Brain (organoid and tissue), 16 donors: ENCODE measurements at places on chromosomes 4 and X.
A peak's percentile ranks its signal among the peaks of the same experiment; 100 is the strongest.

DNA sequence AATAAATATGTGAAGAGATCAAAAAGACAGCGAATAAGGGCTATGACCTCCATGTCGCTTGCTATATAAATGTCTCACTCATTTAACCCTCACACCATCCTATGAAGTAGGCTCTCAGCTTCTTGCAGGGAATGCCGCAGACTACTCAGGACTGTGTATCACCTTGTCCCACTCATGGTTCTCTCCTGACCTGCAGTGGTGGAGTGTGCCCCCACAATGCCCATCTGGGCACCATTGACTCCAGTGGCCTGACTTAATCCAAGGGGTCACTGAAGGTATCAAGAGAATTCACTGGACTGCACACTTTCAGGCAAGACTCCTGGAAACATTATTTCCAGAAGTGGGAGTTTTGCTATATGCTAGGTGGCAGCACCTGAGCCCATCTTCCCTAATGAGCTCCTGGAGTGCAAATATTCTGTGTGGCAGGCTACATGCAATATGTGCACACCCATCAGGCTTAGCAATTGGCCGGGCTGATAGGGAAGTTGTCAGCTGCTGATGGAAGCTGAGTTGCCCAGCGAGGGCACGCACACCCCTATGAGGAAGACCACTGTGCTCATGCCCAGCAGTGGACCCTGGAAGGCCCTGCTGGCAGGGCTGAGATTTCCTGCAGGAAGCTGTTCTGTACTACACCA is 8.2 kb upstream of the EFNB1 start:
- DNase-seq: no peak

- no peak for DNase-seq
These were observed 70.5 kb upstream of the PRSS48 start for GRCh38 chr4:151206241-151207005.

- DNase-seq: no peak
These were observed 64.6 kb upstream of the ENPP6 start for GRCh38 chr4:184282251-184282713.

- no peak for DNase-seq
These were observed 432.3 kb upstream of the HS3ST1 start for GRCh38 chr4:11860996-11861395.

DNA sequence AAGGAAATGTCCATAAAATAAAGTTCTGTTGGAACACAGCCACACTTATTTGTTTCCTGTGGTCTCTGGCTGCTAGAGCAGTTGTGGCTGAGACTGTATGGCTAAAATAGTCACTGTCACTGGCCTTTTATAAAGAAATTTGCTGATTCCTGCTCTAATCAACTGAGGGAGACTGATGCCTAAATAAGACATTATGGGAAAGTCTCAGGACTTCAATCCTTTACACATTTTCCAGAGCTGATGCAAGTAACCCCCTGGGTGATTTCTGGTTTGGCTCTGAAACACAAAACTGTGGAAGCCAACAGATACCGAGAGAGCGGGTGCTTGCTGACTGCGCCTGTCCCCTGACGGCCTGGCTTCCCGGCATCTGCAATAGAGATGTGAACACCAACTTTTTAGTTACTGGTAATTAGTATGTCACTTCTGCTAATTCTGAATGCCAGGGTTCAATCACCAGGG is 64.0 kb downstream of the POLR2B start:
- no peak for DNase-seq

GRCh38 chr4:100372432-100372831 is 145.4 kb downstream of the EMCN start:
- no peak for DNase-seq

- no peak for DNase-seq
These were observed 118.0 kb upstream of the RPL34 start for GRCh38 chr4:108502356-108502755.

GRCh38 chr4:113635739-113636437 is 125.7 kb downstream of the CAMK2D start:
- DNase-seq: no peak

DNA sequence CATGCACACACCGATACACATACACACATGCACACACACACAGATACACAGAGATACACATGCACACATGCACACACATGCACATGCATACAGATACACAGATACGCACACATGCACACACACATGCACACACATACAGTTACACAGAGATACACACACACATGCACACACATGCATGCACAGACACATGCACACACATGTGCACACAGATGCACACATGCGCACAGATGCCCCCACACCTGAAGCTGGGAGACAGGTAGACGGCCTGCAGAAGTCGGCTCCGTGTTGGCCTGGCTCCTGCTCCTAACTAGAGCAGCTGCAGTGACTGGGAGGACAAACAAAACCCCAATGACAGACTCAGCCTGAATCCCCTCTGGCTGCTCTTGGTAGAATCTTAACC is 46.8 kb downstream of the PSAPL1 start:
- no peak for DNase-seq

DNA sequence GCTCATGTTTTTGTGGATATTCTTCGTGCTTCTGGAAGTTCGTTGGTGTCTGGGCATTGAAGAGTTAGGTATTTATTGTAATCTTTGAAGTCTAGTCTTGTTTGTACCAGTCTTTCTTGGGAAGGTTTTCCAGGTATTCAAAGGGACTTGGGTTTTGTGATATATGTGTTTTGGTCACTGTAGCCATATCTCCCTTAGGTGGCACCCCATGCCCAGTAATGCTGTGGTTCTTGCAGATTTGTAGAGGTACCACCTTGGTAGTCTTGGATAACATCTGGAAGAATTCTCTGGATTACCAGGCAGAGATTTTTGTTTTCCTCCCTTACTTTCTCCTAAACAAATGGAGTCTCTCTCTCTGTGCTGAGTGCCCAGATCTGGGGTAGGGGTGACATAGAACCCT is 184.1 kb downstream of the TEX13C start:
- DNase-seq: no peak

- DNase-seq: no peak
These were observed 294.5 kb downstream of the PDGFC start for GRCh38 chr4:156677131-156677531.

GRCh38 chr4:66840178-66840577 is 705.1 kb downstream of the CENPC start:
- DNase-seq: no peak

DNA sequence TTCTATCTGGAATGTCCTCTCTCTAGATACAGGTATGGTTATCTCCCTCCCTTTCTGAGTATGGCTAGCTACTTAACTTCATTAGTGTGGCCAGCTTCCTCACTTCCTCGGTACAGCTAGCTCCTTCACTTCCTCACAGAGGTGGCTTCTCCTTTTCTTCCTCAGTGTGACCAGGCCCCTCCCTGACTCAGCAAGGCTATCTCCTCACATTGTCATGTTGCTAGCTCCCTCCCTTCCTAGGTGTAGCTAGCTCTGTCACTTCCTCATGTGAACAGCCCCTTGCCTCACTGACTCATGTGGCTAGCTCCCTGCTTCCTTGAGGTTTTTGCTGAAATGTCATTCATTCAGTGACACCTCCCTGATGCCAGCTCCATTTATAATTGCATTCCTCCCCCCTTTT is 67.3 kb upstream of the DDIT4L start:
- no peak for DNase-seq

GRCh38 chr4:16977081-16977480 is 78.6 kb upstream of the LDB2 start:
- DNase-seq: no peak

- no peak for DNase-seq
These were observed 1.7 kb downstream of the CTBP1 start for GRCh38 chr4:1246901-1247863.

DNA sequence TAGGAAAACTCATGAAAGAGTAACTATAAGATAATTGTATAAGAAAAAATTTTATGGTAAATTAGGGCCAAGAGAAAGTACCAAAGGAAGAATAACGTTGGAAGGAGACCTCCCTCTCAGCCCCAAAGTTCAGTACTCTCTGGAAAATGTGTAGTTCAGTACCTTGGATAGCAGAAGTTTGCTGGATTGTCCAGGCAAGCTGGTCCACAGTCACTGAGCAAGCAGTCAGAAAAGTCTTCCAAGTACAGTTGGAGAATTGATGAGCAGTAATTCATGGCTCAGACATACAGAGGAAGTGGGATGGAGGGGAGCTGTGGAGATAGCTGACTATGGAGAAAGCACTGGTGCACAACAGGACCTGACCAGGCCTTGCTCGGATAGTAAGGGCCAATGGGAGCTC is 598.2 kb upstream of the NDST4 start:
- no peak for DNase-seq

GRCh38 chr4:1510931-1511330 is 104.7 kb upstream of the NKX1-1 start:
- DNase-seq: no peak

GRCh38 chr4:154348657-154349056 is 142.9 kb downstream of the DCHS2 start:
- no peak for DNase-seq

GRCh38 chr4:1180663-1181062 is 8.3 kb upstream of the SPON2 start:
- DNase-seq: no peak

GRCh38 chr4:52868133-52868532 is 6.0 kb downstream of the RASL11B start:
- DNase-seq: no peak

- DNase-seq: no peak
These were observed 48.0 kb upstream of the MAP3K15 start for GRCh38 chrX:19563327-19563726.

DNA sequence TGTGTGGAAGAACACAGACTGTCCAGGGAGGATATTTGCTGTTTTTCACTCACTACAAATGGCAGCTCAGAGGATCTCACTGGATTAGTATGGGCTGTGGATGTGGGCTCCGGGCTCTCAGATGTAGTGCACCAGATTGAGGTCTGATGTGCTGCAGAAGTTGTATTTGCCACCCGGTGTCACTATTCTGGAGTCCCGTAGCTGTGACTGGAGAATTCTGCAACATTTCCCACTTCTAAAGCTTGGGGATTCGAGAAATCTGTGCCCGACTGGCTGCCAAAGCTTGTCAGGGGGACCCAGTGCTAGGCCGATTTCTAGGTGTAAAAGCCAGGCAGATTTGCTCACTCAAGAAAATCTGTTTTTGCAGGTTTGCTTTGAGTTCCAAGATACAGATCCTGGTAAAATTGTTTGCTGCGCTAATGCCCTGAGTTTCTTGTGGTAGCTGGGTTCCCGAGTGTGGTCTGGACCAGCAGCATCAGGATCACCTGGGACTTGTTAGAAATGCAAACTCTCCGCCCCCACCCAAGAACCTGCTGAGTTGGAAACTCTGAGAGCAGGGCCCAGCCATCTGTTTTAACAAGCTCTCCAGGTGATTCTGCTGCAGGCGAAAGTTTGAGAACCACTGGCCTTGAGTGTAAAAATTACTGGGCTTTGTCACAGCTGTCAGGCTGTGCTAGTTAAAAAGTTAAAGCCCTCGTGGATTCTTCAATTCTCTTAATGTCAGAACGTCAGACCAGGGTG is 18.1 kb downstream of the KIT start:
- DNase-seq: peak; percentile 95
